ENCODE measurements at places on chromosomes 11 and 22.

DNA sequence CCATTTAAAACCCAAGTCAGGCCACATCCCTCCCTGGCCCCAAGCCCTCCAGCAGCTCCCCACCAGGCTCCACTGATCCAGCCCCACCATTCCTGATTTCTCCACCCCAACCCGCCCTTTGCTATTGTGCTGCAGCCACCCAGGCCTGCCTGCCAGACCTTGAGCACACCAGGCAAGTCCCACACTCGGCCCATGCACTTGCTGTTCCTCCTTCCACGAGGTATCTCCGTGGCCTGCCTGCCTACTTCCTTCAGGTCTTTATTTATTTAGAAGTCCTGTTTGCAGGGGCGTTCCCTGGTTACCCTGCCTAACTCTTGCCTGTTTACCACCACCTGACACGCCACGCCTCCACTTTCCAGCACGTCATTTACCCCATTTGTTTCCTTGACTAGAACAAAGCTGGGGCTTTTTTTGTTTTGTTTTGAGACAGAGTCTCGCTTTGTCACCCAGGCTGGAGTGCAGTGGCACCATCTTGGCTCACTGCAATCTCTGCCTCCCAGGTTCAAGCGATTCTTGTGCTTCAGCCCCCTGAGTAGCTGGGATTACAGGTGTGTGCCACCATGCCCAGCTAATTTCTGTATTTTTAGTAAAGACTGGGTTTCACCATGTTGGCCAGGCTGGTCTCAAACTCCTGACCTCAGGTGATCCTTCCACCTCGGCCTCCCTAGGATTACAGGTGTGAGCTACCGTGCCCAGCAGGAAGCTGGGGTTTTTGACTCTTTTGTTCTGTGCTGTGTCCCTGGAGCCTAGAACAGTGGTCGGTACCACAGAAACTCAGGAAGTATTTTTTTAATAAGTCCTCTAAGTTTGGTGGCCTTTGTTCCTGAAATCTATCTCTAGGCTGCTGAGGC is 6.7 kb downstream of the CENPM start:
- DNase-seq, result no peak

DNA sequence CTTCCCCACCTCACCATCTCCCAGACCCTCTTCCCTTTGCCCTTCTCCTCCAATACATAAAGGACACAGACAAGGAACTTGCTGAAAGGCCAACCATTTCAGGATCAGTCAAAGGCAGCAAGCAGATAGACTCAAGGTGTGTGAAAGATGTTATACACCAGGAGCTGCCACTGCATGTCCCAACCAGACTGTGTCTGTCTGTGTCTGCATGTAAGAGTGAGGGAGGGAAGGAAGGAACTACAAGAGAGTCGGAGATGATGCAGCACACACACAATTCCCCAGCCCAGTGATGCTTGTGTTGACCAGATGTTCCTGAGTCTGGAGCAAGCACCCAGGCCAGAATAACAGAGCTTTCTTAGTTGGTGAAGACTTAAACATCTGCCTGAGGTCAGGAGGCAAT is 58.2 kb downstream of the TIMP3 start:
- DNase-seq, result no peak

- DNase-seq, result no peak
Measured at GRCh38 chr11:78099666-78100065, 20.0 kb upstream of the NDUFC2 start.

DNA sequence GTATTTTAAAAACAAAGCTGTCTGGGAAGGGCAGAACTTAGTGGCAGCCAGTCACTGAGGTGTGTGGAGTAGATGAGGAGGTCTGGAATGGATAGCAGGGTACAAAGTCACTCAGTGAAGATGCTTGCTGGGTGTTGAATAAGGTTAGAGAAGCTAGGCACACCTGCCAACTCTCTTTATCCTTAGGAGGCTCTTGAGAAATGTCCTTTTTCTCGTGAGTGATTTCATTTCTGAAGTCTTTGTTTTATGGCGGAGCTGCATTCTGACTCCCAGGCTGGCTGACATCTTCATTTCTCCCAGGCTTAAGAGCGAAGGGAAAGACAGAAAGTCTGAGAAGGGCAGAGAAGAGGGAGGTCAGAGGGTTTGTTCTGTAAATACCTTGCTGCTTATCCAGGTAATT is 31.0 kb downstream of the CECR2 start:
- DNase-seq, result no peak

GRCh38 chr11:34264303-34265110 is 93.3 kb downstream of the ABTB2 start:
- no peak for DNase-seq

GRCh38 chr22:49325531-49326395 is 501.9 kb downstream of the BRD1 start:
- no peak for DNase-seq

GRCh38 chr11:127627629-127628457 is 627.3 kb upstream of the KIRREL3 start:
- DNase-seq, result no peak

GRCh38 chr22:38729946-38730345 is 24.2 kb downstream of the GTPBP1 start:
- no peak for DNase-seq

DNA sequence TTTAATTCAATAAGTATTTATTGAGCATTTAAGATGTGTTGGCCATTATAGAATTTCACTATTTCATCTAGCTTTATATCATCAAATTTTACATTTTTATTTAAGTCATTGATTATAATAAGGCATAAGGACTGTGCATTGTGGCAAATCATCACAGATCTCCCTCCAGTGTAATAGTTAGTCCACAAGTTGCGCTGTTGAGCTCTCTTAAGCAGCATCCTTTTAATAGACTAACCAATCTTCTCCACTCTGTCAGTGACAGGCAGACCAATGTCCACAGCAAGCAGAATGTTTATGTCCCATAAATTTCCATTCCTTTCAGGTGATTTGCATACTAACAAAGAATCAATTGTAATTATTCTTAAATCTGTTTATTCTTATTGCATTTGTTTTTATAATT is 595.3 kb upstream of the CCDC90B start:
- DNase-seq, result no peak

GRCh38 chr22:37498289-37498909 is 12.2 kb upstream of the MFNG start:
- DNase-seq, result no peak

- DNase-seq, result no peak
Measured at GRCh38 chr11:19663206-19663605, 49.4 kb upstream of the NAV2 start.

- no peak for DNase-seq
Measured at GRCh38 chr22:33597274-33597985, 322.8 kb downstream of the LARGE1 start.

DNA sequence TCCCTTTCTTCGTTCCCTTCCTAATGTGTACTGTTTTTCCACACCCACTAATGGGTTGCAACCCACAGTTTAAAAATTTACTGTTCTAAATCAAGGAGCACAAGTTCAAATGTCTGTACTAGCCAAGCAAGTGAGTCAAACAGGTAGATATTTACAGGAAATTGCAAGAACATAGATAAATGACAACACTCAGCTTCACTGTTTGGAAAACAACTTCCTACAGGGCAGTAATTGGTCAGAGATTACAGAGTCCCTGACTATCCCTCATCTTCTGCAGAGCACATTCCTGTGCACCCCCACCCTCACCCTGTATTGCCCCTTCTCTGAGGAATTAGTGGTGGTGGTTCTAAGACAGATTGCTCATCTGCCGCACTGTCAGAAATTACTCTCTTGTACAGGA is 1.9 kb downstream of the SERPING1 start:
- no peak for DNase-seq

- DNase-seq, result no peak
Measured at GRCh38 chr22:35379146-35379993, 1.5 kb upstream of the HMOX1 start.

- no peak for DNase-seq
Measured at GRCh38 chr11:90908074-90908473, 685.2 kb upstream of the CHORDC1 start.

DNA sequence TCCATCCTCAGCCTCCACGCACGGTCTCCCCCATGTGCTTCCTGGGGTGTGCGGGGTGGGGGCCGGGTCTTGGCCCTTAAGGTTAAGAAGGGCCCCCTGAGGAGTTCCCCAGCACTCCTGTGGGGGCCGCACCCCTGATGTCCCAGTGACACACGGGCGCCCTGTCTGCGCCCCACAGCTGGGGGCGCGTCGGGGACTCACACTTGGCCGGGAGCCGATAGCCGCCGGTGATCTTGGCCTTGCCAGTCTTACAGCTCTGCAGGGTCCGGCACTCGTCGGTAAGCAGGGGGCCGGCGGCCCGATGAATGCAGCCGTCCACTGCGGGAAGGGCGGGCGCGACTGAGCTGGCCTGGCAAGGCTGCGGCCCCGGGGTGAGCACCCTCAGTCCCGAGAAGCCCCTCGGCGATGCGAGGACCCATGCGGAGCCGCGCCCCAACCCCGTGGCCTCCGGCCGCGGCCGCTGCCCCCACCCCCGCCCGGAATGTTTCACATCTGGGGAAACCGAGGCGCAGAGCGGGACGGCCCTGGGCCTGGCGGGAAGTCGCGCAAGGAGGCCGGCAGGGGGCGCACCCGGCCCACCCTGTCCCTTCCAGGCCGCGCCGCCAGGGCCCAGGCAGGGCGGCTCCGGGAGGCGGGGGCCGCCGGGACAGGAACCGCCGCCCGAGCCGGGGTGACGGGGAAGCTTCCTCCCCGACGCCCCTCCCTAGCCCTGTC is 13.9 kb downstream of the OTUB1 start:
- peak; percentile 47 for DNase-seq

DNA sequence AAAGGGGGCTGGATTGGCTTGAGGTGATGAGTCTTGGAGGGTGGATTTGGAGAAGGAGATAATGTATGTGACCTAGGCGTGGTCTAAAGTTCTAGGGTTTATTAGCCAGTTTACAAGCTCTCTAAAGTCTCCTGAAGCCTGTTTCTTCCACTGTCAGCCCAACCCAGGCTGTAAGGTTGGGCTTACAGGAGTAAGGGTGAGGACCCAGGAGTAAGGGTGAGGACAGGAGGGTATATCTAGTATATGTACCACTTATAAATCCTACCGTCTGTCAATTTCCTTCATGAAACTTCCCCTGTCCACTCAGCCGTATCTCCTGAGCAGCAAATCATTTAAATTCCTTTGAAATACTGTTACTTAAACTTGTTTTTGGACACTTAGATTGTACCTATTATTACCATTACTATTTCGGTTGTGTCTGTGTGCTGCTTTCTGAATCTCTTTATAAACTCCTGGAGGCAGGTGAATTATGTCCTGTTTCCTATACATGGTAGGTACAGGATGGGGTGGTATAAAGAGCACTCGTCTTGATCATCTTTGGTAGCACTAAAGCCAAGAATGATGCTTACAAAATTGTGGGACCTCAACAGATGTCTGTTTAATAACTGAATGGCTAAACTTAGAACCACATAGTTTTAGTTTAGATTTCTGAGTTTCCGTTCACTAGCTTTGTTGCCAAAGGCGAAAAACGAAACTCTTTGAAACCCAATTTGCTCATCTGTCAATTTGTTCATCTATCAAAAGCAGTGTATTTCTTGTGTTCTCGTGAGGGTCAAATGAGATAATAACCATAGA is 192.0 kb downstream of the GRIK4 start:
- DNase-seq, result no peak

DNA sequence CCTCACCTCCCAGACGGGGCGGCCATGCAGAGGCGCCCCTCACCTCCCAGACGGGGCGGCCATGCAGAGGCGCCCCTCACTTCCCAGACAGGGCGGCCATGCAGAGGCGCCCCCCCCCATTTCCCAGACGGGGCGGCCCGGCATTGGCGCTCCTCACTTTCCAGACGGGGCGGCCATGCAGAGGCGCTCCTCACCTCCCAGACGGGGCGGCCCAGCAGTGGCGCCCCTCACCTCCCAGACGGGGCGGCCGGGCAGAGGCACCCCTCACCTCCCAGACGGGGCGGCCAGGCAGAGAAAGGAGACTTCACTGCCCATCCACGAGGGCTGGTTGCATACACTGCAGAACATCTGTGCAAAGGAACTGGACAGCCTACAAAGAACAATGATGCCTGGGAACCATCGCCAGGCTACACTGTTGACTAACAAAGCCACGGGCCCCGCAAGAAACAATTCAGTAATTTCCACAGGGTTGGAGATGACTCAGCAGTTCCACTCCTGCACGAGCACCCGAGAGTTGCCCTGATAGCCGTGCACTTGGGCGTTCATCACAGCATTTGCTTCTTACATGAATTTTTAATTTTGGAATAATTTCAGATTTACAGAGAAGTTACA is 58.7 kb downstream of the CTTN start:
- DNase-seq, result no peak

- peak; percentile 15 for DNase-seq
Measured at GRCh38 chr22:40853961-40854360, 2.5 kb downstream of the ST13 start.

DNA sequence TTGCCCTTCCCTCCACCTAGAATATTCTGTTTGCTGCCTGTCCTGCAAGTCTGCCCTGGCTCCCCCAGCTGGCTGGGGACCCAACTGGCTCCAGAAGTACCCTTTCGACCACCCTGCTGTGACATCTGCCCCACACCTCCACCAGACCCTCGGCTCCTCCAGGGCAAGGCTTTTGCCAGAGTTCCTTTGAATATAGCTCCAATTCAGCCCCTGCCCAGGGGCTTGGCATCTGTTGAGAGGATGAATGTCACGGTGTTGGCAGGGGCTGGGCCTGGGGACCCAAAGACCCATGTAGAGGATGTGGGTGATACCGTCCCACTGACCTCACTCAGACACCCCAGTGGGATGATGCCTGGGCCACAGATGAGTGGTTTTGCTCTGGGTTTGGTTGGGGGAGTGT is 4.0 kb downstream of the NLRP6 start:
- no peak for DNase-seq

DNA sequence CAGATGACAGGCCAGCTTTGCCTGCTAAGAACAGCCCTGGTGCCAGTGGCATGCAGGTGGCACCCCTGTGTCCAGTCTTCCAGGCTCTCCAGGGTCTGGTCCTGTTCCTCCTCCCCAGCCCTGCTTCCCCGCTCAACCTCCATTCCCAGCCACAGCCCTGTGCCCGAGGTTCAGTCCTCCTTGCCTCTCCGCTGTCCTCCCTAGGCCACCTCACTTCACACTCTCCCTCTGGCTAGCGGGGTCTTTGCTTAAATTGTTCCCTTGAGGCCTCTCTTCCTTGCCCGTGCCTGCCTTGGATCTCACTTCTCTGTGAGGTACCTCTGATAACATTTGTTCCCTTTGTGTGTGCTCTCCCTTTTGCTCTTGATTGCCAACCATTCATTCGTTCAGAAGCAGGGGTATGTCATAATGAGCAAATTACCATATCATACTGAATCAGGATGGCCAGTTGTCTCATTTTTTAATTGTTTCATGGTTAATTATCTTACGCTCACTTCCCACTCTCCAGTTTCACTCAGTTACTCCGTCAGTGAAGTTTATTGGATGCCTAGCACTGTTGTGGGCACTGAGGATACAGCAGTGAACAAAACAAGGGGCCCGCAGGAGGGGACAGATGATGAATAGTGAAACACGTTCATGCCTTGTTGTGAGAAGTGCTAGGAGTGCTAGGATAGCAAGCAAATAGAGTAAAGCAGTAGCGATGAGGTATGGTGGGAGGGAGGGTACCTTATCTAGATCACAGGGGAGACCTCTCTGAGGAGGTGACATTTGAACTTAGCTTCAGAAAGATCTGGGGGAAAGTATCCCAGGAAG is 7.4 kb downstream of the BMAL1 start:
- DNase-seq, result no peak

GRCh38 chr11:13140873-13141655 is 131.9 kb downstream of the RASSF10 start:
- no peak for DNase-seq
